ENCODE measurements at places on chromosomes 11 and 22. TPM values are rescaled to one million over a fixed set of nuclear protein-coding genes. Genes with fewer than 3 reads are reported as not detected.

OR52I1 gene
- total RNA-seq = not detected

OR4D6 gene
- total RNA-seq = not detected

SLC17A6 gene
- not detected for total RNA-seq

FJX1 gene
- 0.26 TPM for total RNA-seq

MUC2 gene
- not detected for total RNA-seq

FERMT3 gene
- 205 TPM for total RNA-seq

TSSK2 gene
- total RNA-seq = not detected

PCNX3 gene
- total RNA-seq = 46.4 TPM

RAB39A gene
- 0.20 TPM for total RNA-seq

VPS51 gene
- total RNA-seq = 120 TPM

RCOR2 gene
- total RNA-seq = 0.13 TPM

MMP1 gene
- total RNA-seq = not detected

IL10RA gene
- total RNA-seq = 120 TPM

PGAP2 gene
- total RNA-seq = 38.9 TPM

C11orf97 gene
- not detected for total RNA-seq

DNA sequence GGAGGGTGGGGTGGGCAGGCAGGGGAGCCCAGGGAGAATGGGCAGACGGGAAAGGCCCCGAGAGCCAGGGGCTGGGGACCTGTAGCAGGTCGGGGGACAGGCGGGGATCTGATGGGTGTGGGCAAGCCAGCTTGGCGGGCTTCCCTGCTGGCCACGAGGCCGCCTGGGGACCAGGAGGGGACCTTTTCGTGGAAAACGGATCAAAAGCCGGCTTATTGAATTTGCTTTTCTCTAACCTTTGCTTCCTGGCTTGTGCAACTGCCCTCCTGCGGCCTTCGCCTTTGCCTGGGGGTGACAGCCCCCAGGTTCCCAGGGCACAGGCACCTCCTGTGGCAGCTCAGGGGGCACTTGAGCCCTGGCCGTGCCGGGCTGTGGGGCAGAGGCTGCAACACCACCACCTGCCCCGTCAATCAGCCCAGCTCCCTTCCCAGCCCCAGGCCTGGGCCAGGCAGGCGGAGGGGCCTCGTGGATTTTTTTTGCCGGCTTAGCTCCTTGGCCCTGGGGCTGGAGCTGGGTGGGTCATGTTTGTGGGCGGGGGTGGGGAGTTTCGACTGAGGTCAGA is 41.6 kb upstream of the H19 start:
- no peaks in the 10 kb centered on the region for H3K36me3 ChIP-seq
- H3K4me3 ChIP-seq = no peak overlapping the region
- H3K27me3 ChIP-seq = no peaks in the 10 kb centered on the region

- no peaks in the 10 kb centered on the region for H3K27me3 ChIP-seq
- H3K27ac ChIP-seq = no peak overlapping the region
- DNase-seq = no peak
- H3K4me1 ChIP-seq = no peaks in the 10 kb centered on the region
- no peak overlapping the region for H3K4me3 ChIP-seq
Observed at GRCh38 chr22:43502306-43502874, 90.6 kb downstream of the MPPED1 start.

DNA sequence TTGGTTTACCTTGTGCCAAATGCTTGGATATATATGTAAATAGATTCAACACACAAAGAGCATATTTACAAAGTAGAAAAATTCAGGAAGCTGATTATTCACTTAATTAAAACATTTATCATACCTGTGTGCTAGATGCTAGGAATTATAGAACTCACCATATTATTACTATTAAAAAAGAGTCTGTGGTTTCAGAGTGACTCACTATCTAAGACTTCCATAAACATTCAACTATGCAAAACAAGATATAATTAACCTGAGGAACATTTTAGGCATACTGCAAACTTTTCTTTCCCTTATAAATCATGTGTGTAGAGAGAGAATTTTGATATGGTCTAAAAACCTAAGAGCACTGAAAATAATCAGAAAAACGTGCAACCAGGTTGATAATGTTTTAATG is 27.3 kb downstream of the CTSC start:
- H3K36me3 ChIP-seq = peaks cover 19% of the 10 kb centered on the region
- H3K27me3 ChIP-seq = no peaks in the 10 kb centered on the region

- H3K4me1 ChIP-seq = no peaks in the 10 kb centered on the region
- H3K4me3 ChIP-seq = no peak overlapping the region
- H3K36me3 ChIP-seq = no peaks in the 10 kb centered on the region
- no peak overlapping the region for H3K27ac ChIP-seq
Observed at GRCh38 chr11:31699066-31699465, 112.1 kb downstream of the PAX6 start.

GRCh38 chr22:29014293-29014692 is 47.3 kb downstream of the C22orf31 start:
- no peaks in the 10 kb centered on the region for H3K36me3 ChIP-seq
- H3K27me3 ChIP-seq = no peaks in the 10 kb centered on the region
- H3K4me3 ChIP-seq = no peak overlapping the region
- no peak overlapping the region for H3K27ac ChIP-seq
- DNase-seq = no peak
- H3K4me1 ChIP-seq = peaks cover 6% of the 10 kb centered on the region

DNA sequence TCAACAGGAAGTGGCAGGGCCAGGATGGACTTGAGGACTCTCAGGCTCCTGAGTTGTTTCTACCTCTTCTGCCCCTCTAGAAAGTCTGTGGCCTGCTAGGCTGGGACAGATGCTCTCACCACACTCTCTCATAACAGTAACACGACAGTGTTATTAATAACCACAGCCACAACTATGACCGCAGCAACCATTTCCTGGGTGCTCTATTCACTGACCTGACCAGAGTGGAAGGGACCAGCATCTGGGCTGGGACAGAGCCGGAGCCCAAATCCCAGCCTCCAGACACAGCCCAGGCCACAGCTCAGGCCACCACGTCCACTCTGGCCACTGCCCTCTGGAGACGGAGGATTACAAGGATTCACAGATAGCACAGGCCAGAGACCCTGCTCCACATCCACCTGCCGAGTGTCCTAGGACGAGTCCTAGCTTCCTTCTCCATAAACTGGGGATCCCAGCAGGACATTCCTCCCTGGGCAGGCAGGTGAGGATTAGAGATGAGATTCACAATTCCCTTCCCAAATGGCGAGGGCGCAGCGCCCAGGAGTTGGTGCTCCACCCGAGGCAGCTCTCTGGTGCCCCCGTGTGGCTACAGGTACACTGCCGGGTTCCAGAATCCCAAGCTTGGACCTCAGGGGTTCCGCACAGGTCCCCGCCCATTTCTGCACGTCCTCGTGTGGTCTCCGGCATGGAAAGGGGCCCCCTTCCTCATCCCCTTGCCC is 7.1 kb downstream of the PNPLA5 start:
- no peaks in the 10 kb centered on the region for H3K4me1 ChIP-seq
- H3K27ac ChIP-seq = no peak overlapping the region
- H3K36me3 ChIP-seq = no peaks in the 10 kb centered on the region
- no peak for DNase-seq

DNA sequence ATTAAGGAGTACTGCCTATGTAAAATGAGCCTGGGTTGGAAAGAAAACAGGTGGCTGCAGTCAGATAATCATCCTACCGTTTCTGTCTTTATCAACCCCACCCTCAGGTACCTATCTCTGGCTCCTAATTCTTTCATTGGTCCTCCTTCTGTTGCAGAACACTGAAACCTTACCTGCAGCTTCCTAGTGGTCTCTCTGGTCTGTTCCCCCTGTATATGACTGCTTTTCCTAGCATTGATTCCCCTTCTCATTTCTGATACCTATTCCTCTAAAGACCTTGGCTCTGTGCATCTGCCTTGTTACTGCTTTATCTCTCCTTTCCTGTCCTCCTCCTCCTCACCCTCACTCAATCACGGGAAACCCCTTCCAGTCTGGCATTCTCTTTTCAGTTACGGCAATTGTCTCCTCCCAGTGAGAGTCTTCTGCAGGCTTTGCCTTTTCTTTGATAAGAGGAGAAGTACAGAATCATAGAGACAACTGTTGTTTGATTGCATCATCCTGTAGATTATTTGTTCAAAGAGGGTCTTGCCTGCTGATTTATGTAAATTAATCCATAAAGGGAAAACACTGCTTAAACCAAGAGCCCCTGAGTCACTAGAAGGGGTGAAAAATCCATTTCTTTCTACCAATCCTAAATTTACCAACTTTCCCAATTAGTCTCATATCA is 301.2 kb downstream of the AASDHPPT start:
- H3K4me3 ChIP-seq = no peak overlapping the region
- H3K27ac ChIP-seq = no peak overlapping the region
- no peaks in the 10 kb centered on the region for H3K4me1 ChIP-seq
- no peak for DNase-seq
- H3K36me3 ChIP-seq = no peaks in the 10 kb centered on the region
- H3K27me3 ChIP-seq = no peaks in the 10 kb centered on the region

- H3K27me3 ChIP-seq = no peaks in the 10 kb centered on the region
- H3K36me3 ChIP-seq = peaks cover 7% of the 10 kb centered on the region
- H3K4me1 ChIP-seq = peaks cover 11% of the 10 kb centered on the region
Observed at GRCh38 chr11:944711-945470, 19.2 kb downstream of the AP2A2 start.

- no peaks in the 10 kb centered on the region for H3K36me3 ChIP-seq
- no peak for DNase-seq
- H3K4me3 ChIP-seq = no peak overlapping the region
- H3K27me3 ChIP-seq = no peaks in the 10 kb centered on the region
Observed at GRCh38 chr11:47509077-47509536, 43.8 kb downstream of the CELF1 start.

DNA sequence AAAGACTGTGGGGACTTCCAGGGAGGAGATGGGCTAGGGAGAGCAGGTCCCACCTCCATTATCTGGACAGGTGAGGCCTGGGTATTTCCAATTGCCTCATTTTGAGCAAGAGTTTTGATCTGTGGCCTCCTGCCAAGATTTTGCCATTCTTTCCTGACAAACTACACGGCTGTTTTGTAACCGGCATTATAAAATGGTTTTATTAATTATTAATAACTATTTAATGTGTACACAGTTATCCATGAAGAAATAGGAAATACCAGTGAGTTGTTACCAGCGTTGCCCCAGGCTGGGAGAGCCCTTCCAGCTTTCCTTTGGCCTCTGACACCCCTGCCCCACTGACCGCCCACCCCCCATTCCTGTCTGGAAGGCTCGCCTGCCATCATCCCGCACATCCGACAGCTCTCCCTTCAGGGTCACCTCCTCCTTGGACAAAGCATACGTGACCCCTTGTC is 14.9 kb upstream of the SEC14L3 start:
- no peaks in the 10 kb centered on the region for H3K27me3 ChIP-seq
- H3K36me3 ChIP-seq = no peaks in the 10 kb centered on the region
- H3K4me1 ChIP-seq = no peaks in the 10 kb centered on the region
- H3K27ac ChIP-seq = no peak overlapping the region

- H3K36me3 ChIP-seq = no peaks in the 10 kb centered on the region
- H3K27me3 ChIP-seq = no peaks in the 10 kb centered on the region
- H3K4me3 ChIP-seq = no peak overlapping the region
- H3K4me1 ChIP-seq = no peaks in the 10 kb centered on the region
- H3K27ac ChIP-seq = no peak overlapping the region
Observed at GRCh38 chr22:32969502-32969901, 88.7 kb downstream of the SYN3 start.

- DNase-seq = no peak
- no peaks in the 10 kb centered on the region for H3K27me3 ChIP-seq
- no peaks in the 10 kb centered on the region for H3K36me3 ChIP-seq
- no peak overlapping the region for H3K27ac ChIP-seq
Observed at GRCh38 chr11:124536520-124536919, 6.9 kb downstream of the OR8B12 start.

- H3K27ac ChIP-seq = no peak overlapping the region
- no peak overlapping the region for H3K4me3 ChIP-seq
- no peaks in the 10 kb centered on the region for H3K4me1 ChIP-seq
- no peaks in the 10 kb centered on the region for H3K36me3 ChIP-seq
- H3K27me3 ChIP-seq = no peaks in the 10 kb centered on the region
Observed at GRCh38 chr11:83948200-83948599, 662.0 kb upstream of the CCDC90B start.

DNA sequence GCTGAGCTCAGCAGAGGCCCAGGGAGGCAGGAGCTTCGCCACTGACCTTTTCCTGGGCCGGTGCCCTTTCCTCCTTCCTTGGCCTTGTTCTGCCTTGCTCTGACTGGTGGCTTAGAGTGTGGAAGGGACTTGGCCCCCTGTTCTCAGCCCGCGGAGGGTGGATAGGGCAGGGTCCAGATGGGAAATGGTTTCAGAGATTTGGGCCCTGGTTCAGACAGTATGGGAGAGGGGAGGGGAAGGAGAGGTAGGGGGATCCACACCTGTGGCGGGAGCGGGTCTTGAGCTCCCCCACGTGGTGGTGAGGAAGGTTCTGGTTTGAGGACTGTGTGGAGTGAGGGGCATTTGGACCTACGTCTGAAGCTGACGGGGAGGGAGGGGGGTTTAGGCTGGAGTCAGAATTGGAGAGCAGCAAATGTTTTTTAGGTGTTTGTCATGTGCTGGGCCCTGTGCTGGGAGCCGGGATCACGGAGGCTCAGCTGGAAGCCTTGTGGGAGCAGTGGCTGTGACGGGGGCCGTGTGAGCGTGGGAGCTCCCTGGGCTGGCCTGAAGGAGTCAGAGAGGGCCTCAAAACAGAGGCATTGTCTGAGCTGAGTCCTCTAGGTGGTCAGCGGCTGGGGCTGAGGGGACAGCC is 27.2 kb downstream of the SHANK3 start:
- no peak for DNase-seq
- H3K27me3 ChIP-seq = no peaks in the 10 kb centered on the region
- H3K4me1 ChIP-seq = peaks cover 7% of the 10 kb centered on the region
- no peak overlapping the region for H3K4me3 ChIP-seq
- no peaks in the 10 kb centered on the region for H3K36me3 ChIP-seq

- H3K36me3 ChIP-seq = no peaks in the 10 kb centered on the region
- H3K4me1 ChIP-seq = no peaks in the 10 kb centered on the region
- H3K4me3 ChIP-seq = no peak overlapping the region
- no peak overlapping the region for H3K27ac ChIP-seq
- no peaks in the 10 kb centered on the region for H3K27me3 ChIP-seq
Observed at GRCh38 chr11:124276081-124276480, 19.9 kb downstream of the OR8G5 start.

DNA sequence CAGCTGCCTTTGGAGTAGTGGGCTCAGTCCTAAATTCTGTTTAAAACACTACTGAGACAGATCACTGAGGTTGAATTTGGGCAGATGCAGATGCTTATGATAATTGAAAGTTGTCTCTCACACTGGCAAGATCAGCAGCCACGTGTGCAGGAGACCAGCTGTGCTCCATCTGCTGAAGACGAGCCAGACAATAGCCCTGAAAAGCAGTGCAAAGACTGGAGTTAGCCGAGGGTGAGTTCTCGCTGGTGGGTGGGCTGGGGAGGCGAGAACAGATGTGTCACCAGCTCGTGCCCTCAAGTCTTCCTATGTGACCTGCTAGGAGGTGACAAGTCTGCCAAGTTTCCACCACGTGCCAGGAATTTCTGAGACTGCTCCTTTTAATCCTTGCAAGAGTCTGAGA is 661.3 kb upstream of the B3GAT1 start:
- H3K36me3 ChIP-seq = no peaks in the 10 kb centered on the region
- H3K27ac ChIP-seq = no peak overlapping the region
- H3K4me3 ChIP-seq = no peak overlapping the region

GRCh38 chr22:19035474-19036228 is 86.6 kb downstream of the DGCR2 start:
- no peak overlapping the region for H3K27ac ChIP-seq
- no peaks in the 10 kb centered on the region for H3K27me3 ChIP-seq
- peaks cover 15% of the 10 kb centered on the region for H3K36me3 ChIP-seq
- H3K4me3 ChIP-seq = no peak overlapping the region
- H3K4me1 ChIP-seq = no peaks in the 10 kb centered on the region
